ENCODE measurements at places on chromosomes 16 and 17.

GRCh38 chr16:54480429-54480828 is 193.8 kb upstream of the IRX3 start:
- DNase-seq: no peak

- DNase-seq: peak; percentile 54
These were observed 59.3 kb downstream of the JPH3 start for GRCh38 chr16:87661561-87661960.

DNA sequence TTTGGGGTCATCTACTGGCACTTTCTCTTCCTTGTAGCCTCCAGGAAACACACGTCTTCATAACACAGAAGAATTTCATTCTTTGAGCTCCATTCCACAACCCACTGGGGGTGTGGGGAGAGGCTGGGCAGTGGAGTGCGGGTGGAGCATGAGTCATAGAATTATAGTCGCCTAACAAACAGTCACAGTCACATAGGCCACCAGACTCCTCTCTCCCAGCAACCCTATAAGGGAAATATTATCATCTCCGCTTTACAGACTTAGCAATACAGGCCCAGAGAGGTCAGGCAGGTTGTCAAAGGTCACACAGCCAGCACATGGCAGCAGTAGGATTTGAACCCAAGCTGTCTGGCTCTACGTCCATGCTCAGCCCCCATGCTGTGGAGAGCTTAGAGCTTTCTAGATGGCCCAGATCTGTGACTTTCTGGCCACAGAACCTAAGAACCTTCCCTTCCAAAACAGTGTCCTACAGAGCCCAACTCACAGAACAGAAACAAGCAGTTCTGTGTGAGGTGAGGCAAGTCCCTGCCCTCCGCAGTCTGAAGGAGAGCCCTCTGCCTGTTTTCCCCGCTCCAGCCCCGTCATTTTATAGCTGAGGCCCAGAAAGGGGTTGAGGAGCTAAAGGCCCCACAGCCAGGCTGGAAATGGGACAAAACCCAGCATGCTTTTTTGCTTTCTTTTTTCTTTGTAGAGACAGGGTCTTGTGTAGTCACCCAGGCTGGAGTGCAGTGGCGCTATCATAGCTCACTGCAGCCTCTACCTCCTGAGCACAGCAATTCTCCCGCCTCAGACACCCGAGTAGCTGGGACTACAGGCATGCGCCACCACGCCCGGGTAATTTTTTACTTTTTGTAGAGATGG is 10.7 kb upstream of the LITAF start:
- peak; percentile 70 for DNase-seq

GRCh38 chr17:31291820-31292219 is 5.2 kb downstream of the OMG start:
- DNase-seq: peak; percentile 76

DNA sequence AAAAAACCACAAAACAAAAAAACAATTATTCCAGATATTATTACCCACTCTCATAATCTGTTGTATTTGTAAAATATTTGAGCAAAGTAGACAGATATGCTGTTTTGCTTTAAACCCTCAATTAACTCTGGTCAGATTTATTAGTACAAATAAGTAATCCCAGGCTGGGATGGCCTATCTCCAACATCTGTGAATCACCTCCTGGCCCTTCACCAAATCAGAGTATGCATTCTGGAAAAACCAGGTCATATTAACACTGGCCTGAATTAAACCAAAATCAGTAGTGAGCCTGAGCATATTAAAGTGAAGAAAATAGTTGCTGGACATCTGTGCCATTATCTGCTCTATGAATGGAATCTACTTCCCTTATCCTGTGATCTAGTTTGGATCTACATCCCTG is 41.0 kb downstream of the STAT3 start:
- peak; percentile 82 for DNase-seq

- DNase-seq: no peak
These were observed 204.7 kb downstream of the CDRT15L2 start for GRCh38 chr17:20784100-20784665.

GRCh38 chr16:86985648-86986015 is 331.6 kb downstream of the C16orf95 start:
- DNase-seq: no peak

DNA sequence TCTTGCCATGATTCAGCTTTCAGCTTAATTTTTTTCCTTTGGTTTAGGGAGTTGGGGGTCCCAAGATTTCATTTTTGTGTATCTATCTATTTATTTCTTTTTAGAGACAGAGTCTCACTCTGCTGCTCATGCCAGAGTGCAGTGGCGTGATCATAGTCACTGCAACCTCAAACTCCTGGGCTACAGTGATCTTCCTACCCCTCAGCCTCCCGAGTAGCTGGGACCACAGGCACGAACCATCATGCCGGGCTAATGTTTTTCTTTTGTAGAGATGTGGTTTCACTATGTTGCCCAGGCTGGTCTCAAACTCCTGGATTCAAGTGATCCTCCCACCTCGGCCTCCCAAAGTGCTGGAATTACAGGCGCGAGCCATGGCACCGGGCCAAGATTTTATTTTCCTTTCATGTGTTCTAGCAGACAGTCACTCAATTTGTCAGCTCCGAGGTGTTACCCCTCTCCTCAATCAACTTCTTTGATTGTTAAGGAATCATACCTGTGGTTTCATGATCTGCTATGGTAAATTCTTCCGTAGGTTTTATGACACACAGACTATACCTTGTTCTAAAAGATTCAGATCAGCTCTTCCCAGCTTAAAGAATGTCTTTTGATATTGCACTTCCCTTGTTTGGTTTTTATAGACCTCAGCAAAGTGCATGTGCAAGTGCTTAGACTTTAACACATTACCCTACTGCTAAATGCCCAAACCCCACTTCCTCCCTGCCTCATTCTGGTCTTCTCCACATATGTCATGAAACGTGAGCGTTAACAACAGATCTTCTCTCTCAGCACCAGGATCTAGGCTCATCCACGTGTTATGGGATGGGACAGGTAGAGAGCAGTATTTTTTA is 13.0 kb downstream of the UNC45B start:
- no peak for DNase-seq

GRCh38 chr16:75193265-75193650 is 13.7 kb downstream of the CTRB2 start:
- DNase-seq: no peak

DNA sequence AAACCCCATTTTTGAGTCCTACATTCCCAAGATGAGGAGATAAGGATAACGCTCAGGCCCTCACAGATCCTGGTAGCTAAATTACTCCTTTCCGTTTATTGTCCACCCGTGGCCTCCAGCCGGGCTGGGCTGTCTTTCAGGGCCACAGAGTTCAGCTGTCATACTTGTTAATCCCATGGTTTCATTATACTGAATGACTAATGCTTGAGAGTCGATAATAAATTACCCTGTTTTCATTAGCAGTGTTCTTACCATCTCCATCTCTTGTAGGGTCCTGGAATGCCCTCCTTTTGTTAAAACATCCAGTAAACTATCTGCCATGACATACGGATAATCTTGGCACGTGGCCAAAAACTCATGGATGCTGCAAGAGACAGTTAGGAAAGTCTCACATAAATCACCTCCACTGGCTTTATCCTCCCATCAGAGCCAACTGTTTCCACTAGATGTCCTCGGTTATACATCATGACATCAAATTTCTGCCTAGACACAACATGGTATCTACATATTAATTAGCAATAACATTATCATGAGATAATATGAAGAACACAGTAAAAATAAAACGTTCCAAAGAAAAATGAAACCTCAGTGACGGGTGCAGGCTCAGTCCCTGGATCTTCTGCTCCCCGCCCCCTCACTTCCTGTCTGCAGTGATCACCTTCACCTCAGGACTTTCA is 45.3 kb downstream of the BRD7 start:
- DNase-seq: peak; percentile 38

GRCh38 chr17:14225254-14225980 is 11.2 kb downstream of the CDRT15 start:
- no peak for DNase-seq

GRCh38 chr17:64662774-64663367 is 764 bp upstream of the SMURF2 start:
- no peak for DNase-seq

DNA sequence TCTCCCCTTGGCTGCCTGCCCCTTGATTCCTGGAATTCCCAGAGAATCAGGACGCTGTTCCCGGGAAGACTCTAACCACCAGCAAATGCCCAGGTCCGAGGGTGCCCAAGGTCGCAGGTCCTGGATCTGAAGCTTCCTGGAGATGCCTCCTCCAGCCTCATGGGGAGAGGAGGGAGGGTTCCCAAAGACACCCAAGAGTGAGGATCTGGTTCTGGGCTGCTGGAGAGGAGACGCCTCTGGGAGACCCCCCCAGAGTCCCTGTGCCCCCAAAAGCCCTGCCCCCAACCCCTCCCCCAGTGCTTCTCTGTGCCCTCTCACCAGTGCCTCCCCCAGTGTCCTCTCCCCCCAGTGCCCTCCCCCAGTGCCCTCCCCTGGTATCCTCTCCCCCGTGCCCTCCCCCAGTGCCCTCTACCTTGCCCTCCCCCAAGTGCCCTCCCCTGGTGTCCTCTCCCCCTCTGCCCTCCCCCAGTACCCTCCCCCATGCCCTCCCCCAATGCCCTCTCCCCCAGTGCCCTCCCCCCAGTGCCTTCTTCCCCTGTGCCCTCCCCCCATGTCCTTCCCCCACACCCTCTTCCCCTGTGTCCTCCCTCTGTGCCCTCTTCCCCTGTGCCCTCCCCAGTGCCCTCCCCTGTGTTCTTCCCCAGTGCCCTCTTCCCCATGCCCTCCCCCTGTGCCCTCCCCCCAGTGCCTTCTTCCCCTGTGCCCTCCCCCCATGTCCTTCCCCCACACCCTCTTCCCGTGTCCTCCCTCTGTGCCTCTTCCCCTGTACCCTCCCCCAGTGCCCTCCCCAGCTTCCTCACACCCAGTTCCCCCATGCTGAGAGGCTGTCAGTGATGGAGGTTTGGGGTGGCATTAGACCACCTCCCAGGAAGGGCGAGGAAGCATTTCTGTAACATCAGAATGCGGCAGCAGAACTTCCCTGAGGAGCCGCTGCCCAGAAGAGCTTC is 6.3 kb upstream of the SECTM1 start:
- no peak for DNase-seq

- peak; percentile 87 for DNase-seq
These were observed 1.6 kb downstream of the OSGIN1 start for GRCh38 chr16:83954577-83955016.

- no peak for DNase-seq
These were observed 20.9 kb downstream of the MAPK8IP3 start for GRCh38 chr16:1726661-1727502.

DNA sequence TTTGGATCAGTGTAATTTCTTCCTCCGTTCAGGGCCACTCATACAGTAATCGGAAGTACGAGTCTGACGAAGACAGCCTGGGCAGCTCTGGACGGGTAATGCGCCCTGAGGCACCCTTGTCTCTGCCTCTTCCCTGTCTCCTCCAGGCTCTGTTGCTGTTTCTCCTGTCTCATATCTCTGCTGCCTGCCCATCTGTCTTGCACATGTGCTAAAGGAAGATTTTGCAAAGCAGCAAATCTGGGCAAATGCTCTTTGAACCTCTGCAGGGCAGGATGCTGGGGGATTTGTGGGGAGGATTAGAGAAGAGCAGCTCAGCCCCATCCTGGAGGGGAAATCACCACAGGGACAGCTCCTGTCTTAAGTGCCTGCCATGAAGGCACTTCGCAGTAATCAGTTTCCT is 32.4 kb upstream of the POLR3E start:
- no peak for DNase-seq

DNA sequence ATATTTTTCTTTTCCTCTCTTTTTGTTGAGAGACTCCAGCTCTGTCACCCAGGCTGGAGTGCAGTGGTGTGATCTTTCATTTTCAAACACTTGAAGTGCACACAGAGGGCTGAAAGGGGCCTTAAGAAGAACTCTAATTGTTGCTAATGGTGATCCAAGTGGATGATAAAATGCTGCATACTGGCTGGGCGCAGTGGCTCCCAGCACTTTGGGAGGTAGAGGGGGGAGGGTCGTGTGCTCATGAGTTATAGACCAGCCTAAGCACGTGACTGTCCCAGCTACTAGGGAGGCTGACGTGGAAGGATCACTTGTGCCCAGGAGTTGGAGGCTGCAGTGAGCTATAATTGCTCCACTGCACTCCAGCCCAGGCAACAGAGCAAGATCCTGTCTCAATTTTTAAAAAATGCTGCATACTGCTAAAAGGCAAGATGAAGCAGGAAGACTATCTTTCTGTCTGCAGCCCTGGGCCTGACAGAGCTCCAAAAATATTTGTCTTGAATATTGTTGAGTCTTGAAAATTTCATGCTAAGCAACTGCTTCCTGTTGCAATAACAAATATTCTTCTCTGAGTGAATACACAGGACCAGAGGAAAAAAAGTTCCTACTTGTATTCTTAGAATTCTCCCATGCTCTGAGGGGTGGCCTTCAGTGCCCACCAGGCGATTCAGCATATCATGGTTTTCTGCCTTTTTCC is 63.7 kb upstream of the AKTIP start:
- DNase-seq: no peak

DNA sequence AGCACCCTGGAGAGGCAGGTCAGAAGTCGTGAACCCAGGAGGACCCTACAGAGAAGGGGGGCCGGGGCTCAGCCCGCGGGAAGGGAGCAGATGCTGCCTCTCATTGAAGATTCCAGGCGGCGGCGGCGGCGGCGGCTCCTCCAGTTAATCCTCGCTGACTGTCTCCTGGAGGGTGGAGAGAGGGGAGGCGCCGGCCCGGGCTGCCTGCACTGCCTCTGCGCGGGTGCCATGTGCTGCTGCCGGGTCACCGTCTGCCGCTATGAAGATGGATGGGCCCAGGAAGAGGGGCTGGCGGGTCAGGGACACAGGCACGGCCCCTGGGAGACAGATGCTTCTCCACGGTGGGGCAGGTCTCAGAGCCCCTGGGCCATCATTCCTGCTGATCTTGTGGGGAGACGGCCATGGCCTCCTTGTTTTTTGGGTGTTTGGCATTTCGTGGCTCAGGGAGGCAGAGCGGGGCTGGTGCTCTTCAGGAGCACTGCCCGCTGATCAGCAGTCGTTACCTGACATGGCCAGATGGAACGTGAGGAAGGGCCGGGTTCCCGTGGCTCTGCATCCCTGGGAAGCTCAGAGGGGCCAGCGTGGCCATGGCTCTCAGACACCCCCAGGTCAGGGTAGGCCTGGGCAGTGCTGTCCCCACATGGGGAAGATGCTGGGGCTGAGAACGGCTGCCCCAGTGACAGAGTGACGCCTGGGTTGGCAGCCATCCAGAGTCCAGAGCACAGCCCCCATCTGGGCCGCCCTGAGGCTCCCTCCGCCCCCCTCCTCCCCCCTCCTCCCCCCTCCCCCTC is 36.1 kb downstream of the GINS2 start:
- peak; percentile 68 for DNase-seq

DNA sequence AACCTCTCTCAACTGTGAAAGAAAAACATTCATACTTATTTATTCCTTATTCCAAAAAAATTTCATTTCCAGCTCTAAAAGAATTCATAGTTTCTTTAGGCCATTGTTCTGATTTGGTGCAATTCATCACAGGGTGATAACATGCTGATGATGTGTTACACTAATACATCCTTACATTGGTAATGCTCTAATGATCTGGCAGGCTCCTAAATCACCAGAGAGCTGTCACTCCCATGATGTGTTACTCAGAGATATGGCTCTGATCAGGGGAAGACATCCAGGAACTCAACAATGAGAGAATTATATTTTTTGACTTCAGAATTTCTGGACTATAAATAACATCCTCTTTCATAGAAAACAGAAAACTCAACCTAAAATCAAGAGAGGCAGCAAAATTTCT is 209.3 kb downstream of the CHD9NB start:
- no peak for DNase-seq
